ENCODE measurements at places on chromosomes 5 and 9.

DNA sequence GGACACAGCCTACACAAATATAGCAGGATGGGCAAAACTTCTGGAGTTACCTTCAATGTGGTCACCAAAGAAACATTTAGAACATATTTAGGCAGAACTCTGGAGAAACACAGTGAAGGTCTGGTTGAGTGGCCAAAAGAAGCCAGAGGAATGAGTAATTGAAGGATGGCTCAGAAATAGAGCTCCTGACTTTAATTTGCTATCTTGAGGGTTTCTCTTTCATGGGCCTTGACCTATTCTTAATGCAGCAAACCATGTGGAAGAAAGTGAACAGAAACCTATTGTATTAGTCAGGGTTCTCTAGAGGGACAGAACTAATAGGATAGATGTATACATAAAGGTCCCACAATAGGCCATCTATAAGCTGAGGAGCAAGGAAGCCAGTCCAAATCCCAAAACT lies 650.5 kb downstream of the ACTL7B start:
- DNase-seq: no peak

DNA sequence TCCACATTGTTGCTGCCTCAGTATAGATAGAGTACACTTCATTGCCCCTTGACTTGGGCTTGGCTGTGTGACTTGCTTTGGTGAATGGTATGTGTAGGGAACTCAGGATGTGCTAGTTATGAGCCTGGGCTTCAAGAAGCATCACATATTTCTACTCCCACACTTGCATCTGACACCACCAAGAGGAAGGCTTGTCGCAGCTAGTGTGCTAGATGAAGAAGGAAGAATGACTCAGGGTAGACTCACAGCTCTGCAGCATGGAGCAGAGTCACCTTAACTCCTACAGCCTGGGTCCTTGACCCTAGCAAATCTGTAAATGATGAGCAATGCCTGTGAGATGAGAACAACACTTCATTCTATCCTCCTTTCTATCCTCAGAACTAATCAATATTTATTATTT lies 261.8 kb downstream of the ASTN2 start:
- no peak for DNase-seq

GRCh38 chr5:149381261-149381985 lies 2.3 kb upstream of the IL17B start:
- DNase-seq: no peak

DNA sequence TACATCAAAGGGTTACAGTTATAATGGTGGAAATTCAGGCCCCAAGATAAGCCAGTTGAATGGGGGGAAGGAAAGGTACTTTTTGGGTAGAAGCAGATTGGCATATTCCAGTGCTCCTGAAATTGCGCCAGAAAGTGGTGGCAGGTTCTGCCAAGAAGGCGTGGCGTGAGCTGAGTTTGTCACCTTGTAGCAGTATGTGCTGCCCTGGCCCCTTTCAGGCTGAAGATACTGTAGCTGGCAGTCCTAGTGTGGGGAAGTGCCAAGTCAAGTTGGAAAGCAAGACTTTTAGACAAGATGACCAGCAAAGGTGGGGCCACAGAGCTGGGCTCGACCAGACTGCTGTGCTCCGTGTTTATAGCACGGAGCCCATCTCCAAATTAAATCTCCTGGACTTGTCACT lies 133.6 kb upstream of the GLRA1 start:
- DNase-seq: no peak

DNA sequence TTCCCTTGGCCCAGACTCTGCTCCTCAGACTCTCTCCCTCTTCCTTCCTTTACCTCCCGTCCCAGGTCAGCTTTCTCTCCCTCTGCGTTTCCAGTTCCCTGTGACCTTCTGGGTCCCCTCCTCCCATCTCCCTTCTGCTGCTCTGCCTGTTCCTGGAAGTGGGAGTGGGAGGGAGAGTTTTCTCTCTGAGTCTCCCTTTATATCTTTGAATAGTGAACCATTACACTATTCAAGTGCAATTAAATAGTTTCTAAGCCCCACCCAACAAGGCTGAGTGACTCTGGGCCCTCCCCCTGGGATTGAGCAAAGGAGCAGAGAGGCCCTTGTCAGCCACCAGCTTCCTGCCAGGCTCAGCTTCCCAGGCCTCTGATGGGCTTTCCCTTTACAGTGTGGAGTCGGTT lies 34.8 kb downstream of the THBS4 start:
- DNase-seq: no peak

- no peak for DNase-seq
Observed at GRCh38 chr5:26034813-26035212, 1003.6 kb downstream of the CDH9 start.

All from stimulated activated CD8-positive, alpha-beta memory T cell treated with anti-CD3 and anti-CD28 coated beads, Interleukin-2, amount 100 ng/mL, for 1 hour (primary cell).